ENCODE measurements at places on chromosomes 11 and 22. TPM values are rescaled to one million over a fixed set of nuclear protein-coding genes. Genes with fewer than 3 reads are reported as not detected.

Gene RASGRP2
- total RNA-seq = not detected

Gene BTBD18
- total RNA-seq = not detected

Gene PVALB
- total RNA-seq = not detected

DNA sequence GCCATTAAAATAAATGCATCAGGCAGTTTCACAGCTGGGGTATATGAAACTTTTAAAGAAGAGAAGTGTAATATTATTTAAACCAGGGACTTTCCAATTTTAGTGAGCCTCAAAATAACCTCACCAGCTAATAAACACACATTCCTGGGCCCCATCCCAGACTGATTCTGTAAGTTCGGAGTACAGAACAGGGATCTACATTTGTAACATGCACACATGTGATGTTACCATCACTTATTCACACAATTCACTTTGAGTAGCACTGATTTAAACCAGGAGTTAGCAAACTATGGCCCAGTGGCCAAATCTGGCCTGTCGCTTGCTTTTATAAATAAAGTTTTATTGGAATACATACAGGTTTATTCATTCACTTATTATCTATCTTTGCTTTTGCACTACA lies 62.0 kb downstream of the STK33 start:
- DNase-seq = no peak

GRCh38 chr22:30014244-30014643 lies 66.0 kb upstream of the HORMAD2 start:
- no peak for DNase-seq

GRCh38 chr11:57368106-57368844 lies 12.7 kb downstream of the PRG3 start:
- DNase-seq = peak; percentile 82

Gene SF1
- total RNA-seq = 44.5 TPM

Gene OR5B21
- total RNA-seq = not detected

Gene ZFTA
- total RNA-seq = 2.4 TPM

Gene MMP7
- total RNA-seq = not detected

Gene BAIAP2L2
- 0.38 TPM for total RNA-seq

DNA sequence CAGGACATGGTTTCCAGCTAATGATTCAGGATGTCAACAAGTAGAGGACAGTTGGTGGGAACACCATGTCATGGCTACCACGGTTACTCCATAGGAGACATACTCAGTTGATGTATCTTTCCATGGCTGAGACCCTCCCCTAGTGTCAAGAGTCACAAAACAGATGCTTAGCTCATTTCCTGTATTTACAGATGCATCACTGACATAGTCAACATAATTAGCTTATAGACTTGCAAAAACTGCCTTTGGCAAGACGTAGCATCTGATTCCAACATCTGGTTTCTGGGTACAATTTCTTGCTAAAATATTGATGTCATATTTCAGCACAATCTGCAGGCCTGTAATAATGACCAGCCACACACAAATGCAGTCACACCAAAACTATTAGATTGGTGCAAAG lies 550.3 kb downstream of the FAM181B start:
- no peak for DNase-seq

DNA sequence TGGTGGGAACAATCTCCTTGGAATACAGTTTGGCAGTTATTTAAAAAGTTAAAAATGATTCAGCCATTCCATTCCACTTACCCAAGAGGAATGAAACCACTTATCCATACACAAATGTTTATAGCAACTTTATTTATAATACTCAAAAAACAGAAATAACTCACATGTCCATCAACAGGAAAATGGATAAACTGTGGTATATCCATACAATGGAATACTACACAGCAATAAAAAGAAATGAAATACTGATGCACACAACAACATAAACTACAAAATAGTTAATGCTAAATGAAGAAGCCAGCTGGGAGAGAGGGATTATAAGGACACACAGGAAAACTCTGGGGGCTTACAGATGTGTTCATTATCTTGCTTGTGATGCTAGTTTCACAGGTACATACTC lies 64.7 kb downstream of the FCHSD2 start:
- DNase-seq = no peak

GRCh38 chr11:105073456-105074165 lies 28.5 kb upstream of the CARD16 start:
- DNase-seq = peak; percentile 33

Gene CHRDL2
- total RNA-seq = not detected

- DNase-seq = no peak
Measured at GRCh38 chr11:131682373-131683015, 312.1 kb downstream of the NTM start.

DNA sequence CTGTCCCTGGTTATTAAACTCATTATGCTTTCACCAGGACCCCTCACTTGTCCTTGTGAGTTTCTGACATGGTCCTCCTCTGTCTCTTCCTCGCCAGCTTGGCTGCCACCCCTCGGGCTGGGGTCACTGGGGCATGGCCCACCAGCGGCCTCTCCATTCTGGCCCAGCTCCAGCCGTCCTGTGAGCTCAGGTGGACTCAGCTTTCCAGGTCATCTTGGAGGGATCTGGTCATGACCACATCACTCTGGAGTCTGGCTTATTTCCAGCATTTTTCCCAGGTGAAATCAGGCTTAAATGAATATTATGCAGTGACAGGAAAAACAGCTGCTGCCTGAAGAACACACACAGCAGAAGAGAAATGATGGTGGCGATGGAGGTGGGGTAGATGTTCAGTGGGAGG lies 224.5 kb downstream of the ADAMTS15 start:
- peak; percentile 58 for DNase-seq

- peak; percentile 13 for DNase-seq
Measured at GRCh38 chr11:46475051-46475925, 83.7 kb upstream of the CHRM4 start.

DNA sequence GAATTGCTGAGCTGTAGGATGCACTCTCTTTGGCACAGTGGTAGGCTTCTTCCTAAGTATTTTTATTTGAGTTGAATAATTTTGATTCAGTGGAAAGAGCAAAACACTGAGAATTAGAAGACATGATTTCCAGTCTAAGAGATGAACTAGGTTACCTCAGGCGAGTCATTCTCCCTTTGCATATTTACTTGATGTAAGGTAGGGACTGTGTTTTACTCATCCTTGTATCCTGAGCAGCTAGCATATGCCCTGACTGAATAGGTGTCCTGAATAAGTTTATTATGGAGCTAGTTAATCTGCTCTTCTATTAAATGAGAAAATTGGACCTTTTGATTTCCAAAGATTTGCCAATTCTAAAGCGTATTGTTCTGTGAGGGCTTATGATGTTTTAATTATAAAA lies 50.7 kb downstream of the STIM1 start:
- peak; percentile 72 for DNase-seq

Gene INS
- total RNA-seq = not detected

DNA sequence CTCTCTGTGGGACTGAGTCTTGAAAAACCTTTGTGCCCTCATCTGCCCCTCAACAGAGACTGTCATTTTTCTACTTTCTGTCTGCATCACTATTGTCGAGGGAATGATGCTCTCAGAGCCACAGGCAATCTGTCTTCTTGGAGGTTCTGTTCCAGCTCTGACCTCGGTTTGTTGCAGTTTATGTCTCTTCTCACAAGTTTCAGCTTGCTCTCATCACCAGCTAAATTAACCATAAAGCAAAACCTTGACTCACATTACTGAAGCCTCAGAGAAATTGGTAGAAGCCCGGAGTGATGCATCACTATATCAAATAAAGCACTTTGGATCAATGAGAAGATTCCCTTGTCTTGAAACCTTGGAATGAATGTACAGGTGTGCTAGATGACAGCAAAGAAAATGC lies 60.6 kb upstream of the BLID start:
- peak; percentile 69 for DNase-seq

Gene CASP1
- total RNA-seq = 10.8 TPM

DNA sequence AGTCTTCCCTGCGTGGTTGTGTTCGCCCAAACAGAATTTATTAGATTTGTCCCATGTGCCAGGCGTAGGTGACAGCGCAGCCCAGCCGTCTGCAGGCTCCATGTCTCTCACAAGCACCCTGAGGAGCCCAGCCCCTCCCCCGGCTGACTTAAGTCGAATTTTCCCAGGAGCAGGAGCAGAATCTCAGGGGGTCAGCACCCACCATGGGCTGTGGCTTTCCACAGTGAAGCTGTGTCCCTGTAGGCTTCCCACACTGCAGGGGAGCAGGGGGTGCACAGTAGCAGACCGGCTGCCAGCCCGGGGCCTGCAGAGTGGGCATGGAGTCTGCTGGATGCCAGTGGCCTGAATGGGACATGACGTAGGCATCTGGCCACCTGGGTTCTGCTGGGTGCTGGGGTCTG lies 16.0 kb downstream of the PARVG start:
- no peak for DNase-seq

DNA sequence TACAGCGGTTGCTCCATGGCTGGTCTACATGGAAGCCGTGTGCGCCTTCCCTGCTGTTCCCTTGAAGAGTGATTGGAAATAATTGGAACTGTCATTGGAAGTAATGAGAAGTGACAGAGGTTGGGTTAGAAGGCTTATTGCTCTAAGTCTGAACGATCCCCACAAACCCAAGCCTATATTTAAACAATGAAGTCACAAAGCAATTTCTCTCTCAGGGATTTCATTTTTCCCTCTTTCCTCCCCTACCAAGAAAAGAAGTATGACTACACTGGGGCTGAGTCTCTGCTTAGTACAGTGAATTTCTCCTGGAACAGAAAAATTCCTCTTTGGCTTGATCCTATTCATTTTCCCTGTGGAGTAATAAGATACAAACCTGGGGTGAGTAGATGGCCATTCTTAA lies 7.8 kb downstream of the CLMP start:
- no peak for DNase-seq

- no peak for DNase-seq
Measured at GRCh38 chr22:48585916-48586798, 1241.5 kb downstream of the BRD1 start.

GRCh38 chr11:77187776-77188632 lies 60.0 kb downstream of the MYO7A start:
- DNase-seq = peak; percentile 59

Gene PLAAT3
- 0.51 TPM for total RNA-seq

DNA sequence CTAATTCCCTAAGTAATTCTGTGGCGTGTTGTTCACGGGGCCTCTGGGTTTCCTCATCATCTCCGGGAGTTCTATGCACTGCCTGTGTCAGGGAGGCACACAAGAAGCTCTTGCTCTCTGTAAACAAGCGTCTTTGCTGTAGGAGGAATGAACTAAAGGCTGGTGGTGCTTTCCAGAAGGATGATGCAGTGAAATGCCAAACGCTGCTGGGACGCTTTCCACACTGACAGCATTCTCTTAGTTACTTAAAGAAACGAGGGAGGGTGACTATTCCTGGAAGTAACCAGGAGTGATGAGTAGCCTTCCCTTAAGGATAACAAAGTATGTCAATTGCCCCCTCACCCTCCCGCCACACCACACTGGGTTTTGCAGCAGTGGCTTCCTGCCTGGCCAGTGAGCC lies 38.5 kb upstream of the NUP50 start:
- no peak for DNase-seq

GRCh38 chr11:94946812-94947211 lies 26.5 kb downstream of the CWC15 start:
- DNase-seq = no peak

DNA sequence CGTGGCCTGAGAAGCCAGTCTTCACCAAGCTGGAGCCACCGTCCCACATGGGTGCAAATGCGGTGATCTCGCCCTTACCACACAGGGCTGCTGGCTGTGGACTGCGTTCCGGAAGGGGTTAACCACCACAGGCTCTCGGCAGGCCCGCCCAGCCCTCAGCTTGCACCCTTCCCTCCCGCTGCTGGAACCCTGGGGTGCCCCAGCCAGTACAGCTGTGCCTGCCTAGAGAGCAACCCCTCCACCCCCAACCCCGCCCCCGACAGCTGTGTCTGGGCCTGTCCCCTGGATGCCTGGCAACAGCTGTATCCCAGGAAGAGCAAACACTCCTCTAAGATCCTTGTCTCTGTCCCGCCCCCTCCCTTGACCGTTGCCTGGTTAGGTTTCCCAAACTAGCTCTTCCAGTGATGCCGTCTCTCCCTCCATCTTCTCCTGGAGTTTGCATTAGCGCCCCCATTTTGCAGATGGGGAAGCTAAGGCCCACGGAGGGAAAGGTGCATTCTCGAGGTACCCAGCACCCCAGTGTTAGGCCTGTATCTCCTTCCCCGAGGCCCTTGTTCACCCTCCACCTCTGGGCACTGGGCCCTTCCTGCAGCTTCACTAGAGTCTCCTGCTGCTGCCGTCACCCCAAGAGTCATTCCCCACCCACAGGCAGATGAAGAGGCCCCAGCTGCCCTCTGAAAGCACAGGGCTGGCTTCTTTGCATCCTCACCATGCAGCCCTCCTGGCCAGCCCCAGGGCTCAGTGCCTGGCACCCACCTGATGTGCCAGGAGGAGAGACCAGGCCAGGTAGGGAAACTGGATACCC lies 12.6 kb upstream of the COX8A start:
- peak; percentile 78 for DNase-seq

- DNase-seq = no peak
Measured at GRCh38 chr11:109309153-109309552, 112.8 kb upstream of the C11orf87 start.

GRCh38 chr11:42555190-42555589 lies 756.6 kb upstream of the API5 start:
- no peak for DNase-seq

GRCh38 chr22:48761546-48761945 lies 1066.1 kb downstream of the BRD1 start:
- no peak for DNase-seq

- DNase-seq = no peak
Measured at GRCh38 chr11:92751594-92751993, 217.9 kb upstream of the MTNR1B start.

- DNase-seq = no peak
Measured at GRCh38 chr11:132206993-132207392, 836.6 kb downstream of the NTM start.

DNA sequence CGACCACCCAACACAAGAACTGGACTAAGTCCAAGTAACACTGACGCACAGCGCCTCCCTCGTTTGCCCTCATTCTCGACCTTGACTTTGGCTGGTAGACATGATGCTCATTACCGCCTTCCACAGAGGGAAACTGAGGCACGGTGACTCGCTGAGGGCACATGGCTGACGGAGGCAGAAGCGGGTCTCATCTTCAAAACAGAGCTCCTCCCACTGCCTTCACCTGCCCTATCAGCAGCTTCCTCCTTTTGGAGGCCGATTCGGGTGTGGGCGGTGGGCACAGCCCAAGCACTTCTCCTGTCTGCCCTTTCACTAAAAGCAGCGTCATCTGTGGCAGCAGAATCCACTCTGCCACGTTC lies 2.0 kb upstream of the KMT5B start:
- DNase-seq = no peak

DNA sequence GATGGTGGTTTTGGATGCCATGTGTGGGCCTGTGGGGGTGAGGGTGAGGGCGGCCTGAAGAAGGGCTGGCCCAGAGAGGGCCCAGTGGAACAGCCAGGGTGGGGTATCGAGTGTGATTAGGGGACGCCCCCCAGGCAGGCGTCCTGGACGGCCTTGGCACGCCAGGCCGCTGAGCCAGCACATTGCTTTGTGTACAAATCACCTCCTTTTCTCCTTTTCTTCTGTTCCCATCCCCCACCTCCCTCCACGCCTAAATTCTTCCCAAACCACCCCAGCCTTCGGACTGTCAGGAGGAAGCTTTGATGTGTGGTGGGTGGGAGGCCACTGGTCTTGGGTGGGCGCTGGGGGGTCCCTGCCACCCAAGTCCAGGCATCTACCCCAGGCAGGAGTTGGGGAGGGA lies 7.8 kb upstream of the CD248 start:
- no peak for DNase-seq

Gene BDNF
- 0.79 TPM for total RNA-seq

Data from bronchial epithelial cell (primary cell).